Posterior vena cava (tissue), 2 donors: ENCODE measurements at places on chromosomes 4 and X.

DNA sequence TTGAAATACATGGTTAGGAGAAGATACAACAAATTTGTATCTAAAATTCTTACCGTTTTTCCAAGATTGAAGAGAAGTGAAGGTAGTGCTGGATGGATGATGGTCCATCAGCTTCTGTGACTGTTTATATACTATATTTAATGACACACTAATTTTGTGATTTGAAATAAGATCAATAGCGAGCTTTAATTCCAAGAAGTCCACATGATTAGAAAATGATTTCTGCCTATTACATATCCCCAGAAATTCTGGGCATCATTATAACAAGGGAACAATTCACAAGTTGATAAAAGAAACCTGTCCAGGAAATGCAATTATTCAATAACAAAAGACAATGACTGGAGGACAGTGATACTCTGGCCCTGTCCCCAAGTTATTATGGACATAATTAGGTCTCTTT is at the start of gene CSN2:
TSS of gene CSN2 (minus strand) at position 101 of the 400 bp plus-strand sequence. CDS start 4,733 bp downstream, outside the sequence.
- DNase-seq, result no peak

- DNase-seq, result no peak
These were observed 2.7 kb downstream of the SPON2 start for GRCh38 chr4:1169691-1170096.

GRCh38 chr4:61911313-61911756 is 711.2 kb downstream of the ADGRL3 start:
- no peak for DNase-seq

DNA sequence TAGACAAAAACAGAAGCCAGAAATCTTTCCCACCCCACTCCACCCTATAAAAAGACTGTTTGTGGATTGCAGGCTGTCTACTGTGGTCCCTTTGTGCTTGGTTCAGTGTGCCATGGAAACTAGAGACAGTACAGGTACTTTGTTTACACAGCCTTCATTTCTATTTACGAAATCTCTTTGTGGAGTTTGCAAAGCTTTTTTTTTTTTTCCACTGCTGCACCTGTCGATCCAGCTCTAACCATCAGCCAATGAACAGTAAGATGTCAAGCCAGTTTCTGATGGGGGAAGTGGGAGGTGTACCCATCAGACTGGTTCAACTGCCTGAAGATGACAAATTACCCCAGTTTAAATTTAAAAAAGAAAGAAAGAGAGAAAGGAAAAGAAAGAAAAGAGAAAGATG is 20.2 kb upstream of the LRBA start:
- DNase-seq, result no peak

DNA sequence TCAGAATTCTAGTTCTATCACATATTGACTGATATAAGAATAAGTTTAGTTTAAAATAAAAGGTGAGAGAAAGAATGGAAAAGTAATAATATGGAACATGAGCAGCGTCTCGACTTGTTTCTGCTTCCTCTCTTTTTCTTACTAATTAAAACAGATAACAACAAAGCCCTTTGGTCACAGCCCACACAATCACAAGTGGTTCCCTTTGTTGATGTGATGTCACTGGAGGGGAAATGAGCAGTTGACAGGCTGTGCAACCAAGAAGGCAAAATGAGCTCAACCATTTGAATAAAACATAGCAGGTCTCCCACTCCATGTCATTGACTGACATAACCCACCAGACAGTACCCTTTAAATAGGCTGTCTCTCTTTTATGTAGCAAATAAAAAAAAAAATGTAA is 342.5 kb upstream of the MAGEB2 start:
- DNase-seq, result no peak

DNA sequence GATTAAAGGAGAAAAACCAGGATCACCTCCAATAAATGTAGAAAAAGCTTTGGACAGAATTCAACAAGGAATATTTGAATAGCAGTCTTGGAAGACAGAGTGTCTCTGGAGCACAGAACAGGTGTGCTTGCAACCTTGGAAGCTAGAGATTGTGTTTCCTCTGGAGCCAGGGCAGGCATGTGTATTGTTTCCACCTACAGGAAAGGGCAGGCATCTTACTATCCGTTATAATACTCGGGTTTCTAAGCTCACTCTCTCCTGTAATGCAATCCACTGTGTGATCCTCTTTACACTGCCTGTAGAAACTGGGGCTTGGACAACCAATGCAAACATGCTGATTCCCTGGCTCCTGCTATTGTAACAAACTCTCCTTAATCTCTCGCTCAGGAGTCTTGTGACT is 14.4 kb downstream of the CCDC110 start:
- no peak for DNase-seq
